Activated CD4-positive, alpha-beta T cell treated with anti-CD3 and anti-CD28 coated beads, Interleukin-2, amount 50 U/mL, for 24 hours (primary cell): ENCODE measurements at places on chromosomes 1 and 21.

- no peak for DNase-seq
Observed at GRCh38 chr1:54982739-54983138, 2.3 kb downstream of the TMEM61 start.

DNA sequence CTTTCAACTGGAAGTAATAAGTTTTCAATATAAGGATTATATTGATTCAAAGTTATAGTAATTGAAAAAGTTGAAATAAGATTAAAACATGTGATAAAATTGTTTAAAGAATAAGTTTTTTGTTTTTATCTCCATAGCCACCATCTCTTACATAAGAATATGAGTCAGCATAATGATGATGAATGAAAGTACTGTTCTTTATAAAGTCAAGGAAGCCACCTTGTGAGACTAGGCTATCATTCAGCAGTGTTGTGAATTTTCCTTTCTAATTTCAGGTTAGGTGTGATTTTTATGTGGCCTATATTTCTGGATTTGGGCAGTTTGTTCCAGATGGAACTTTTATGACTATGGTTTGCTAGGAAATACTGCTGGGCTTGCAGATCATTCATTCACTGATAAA lies 22.4 kb upstream of the ASB17 start:
- no peak for DNase-seq

DNA sequence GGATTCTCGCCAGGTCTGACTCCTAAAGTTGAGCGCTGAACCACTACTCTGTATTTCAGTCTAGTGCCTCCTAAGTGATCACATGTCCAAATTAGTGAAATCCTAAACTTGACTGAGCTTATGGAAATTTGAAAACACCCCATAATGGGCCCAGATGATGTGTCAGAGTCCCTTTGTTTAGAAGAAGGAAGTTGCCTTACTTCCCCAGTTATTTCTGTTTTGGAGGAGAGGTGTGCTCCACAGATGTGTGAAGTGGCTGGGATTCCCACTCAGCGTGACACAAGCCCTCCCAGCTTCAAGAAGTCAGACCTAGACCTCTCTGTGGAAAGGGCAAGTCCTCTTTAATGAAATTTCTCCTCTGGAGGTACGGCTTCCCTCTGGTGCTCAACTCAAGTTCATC lies 188.8 kb downstream of the TTLL7 start:
- no peak for DNase-seq

GRCh38 chr1:238954865-238955264 lies 431.5 kb upstream of the CHRM3 start:
- DNase-seq = no peak

DNA sequence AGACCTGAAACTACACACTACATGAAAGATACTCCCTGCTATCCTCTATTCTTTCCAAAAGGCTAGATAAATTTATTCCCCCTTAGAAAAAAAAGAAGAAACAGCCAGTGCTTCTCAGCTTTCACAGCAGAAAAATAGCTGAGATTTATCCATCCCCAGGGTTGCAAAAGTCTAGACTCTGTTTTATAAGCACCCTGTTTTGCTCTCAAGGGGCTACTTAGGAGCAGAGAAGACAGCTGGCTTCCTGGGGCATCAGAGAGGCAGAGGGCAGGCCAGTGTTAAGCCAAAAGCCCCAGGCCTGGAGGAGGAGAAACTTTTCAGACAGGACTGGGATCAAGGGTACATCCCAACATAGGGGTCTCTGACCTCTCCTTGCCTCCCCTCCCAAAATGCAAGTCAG lies 3.9 kb downstream of the LAMB3 start:
- DNase-seq = no peak

DNA sequence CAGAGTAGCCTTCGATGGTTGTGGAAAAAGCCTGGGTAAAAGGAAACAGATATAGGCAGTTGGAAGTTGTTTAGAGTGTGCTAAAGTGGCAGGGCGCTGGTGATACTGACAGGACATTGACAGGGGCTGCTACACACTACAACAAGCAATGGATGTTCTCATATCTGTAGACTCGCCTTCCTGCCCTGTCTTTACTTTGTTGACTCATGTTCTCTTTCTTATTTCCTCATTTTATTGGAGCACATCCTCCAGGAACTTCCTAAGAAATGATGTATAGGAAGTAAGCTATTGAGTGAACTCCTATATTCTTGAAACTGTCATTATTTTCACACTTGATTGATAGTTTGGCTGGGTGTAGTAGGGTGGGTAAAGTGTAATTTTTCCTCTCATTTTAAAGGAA lies 51.0 kb downstream of the C4BPA start:
- no peak for DNase-seq

DNA sequence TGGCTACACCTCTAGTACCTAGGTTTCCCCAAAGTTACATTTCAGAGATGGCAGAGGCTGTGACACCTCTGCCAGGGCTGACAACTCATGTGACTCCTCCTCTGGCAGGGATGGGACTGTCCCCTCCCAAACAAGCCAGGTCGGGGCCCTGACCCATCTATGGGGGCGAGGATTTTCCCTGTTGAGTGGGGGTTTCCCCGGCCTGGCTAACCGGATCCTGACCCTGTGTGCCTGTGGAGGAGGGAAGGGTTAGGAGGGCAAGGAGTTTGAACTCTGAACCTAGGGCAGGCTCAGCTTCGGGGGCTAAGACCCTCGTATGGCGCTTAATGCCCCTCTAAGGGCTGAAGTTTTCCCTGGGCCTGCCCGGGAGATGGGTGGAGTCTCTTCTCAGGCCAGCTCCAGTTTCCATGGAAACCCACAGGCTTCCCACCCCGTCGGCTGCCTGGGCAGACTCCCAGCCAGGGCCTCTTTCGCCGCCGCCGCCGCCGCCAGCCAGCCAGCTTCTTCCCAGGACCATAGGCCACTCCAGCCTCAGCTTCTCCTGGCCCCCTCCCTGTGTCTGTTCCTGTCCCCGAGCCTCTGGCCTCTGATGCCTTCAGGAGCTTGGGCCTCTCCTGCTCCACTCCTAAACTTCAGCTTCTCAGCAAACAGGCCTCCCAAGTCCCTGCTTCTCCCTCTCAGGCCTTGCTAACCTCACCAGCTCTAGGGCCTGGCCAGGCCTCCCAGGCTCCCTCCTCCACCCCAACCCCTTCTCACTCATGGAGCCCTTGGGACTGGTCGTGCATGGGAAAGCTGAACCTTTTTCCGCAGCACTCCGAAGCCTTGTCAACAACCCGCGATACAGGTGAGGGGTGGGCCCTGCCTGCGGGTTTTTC lies at the start of gene BTBD19:
Gene BTBD19, plus strand, starts transcription at position 461 of the 875 bp plus-strand sequence. Its CDS starts 298 bp downstream, at position 759.
- DNase-seq = peak; percentile 81

GRCh38 chr1:57674801-57675200 lies 250.9 kb upstream of the DAB1 start:
- DNase-seq = no peak

DNA sequence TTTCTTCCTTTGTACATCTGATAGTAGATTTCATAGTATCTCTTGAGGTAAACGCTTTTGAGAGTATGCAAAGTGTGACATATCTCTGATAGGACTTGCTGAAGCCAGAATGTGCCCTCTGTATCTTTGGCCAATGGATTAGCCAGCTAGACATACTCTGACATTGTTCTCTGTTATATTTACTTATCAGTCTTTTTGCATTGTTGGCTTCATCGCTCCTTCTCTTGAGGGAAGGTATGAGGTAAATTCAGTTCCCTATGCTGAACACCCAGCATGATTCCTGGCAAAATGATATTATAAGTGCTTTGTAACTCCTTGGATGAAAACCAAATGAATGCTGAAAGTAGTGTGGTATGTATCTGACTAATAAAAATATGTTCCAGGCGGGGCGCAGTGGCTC lies 163.2 kb upstream of the CACYBP start:
- no peak for DNase-seq

DNA sequence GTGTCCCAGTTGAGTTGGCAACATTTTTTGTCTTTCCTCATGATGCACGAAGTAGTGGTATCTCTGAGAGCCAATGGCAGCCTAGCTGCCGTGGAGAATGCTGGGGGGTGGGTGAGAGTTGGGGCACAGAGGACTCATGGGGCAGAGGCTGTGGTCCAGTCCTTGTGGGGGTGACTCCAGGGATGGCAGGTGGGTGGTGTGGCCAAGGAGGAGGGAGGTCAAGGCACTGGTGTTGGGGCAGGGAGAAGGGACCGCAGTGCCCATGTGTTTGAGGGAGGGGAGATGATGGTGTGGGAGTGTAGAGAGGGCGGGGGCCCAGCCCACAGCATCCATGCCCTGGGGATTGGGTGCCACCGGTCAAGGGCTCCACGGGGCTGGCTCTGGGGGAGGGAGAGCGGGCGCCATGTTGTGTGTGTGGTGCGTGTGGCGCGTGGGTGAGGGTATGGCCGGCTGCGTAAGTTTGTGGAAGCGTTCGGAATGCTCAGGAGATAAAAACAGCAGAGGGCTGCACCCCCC lies 63.5 kb downstream of the PRKCZ start:
- no peak for DNase-seq

GRCh38 chr1:229526695-229527094 lies 18.6 kb upstream of the NUP133 start:
- no peak for DNase-seq

GRCh38 chr1:47991673-47992072 lies 5.5 kb downstream of the TRABD2B start:
- no peak for DNase-seq

- no peak for DNase-seq
Observed at GRCh38 chr1:66373157-66373591, 160.8 kb upstream of the SGIP1 start.

- DNase-seq = no peak
Observed at GRCh38 chr1:201334325-201335173, 42.9 kb downstream of the TNNT2 start.

DNA sequence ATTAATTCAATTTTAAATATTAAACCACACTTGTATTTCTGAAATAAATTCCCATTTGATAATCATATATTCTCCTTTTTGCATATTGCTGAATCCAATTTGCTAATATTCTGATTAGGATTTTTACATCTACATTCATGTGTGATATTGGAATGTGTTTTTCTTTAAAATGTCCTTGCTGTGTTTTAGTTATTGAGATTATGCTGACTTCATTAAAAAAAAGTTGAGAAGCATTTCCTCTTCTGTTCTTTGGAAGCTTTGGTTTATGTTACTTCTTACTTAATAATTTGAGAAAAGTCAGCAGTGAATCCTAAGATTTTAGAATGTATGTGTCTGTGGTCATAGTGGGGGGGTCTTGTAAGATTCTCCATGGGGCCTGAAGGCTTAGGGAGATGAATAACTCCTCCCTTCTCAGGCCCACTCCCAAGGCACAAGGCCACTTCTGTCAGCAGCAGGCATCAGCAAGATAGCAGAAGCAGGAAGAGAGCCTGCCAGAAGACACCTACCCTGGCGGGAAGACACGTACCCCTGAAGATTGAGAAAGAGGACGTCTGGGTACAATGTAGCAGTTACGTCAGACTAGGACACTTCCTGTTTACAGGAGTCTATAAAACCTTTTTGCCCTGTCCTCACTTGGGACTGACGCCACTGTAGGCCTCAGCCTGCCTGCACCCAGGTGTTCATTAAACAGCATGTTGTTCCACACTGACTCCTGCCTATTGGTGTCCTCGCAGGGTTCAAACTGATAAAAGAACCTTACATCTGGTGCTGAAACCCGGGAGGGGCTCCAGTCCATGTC lies 56.9 kb downstream of the ODF2L start:
- DNase-seq = no peak

DNA sequence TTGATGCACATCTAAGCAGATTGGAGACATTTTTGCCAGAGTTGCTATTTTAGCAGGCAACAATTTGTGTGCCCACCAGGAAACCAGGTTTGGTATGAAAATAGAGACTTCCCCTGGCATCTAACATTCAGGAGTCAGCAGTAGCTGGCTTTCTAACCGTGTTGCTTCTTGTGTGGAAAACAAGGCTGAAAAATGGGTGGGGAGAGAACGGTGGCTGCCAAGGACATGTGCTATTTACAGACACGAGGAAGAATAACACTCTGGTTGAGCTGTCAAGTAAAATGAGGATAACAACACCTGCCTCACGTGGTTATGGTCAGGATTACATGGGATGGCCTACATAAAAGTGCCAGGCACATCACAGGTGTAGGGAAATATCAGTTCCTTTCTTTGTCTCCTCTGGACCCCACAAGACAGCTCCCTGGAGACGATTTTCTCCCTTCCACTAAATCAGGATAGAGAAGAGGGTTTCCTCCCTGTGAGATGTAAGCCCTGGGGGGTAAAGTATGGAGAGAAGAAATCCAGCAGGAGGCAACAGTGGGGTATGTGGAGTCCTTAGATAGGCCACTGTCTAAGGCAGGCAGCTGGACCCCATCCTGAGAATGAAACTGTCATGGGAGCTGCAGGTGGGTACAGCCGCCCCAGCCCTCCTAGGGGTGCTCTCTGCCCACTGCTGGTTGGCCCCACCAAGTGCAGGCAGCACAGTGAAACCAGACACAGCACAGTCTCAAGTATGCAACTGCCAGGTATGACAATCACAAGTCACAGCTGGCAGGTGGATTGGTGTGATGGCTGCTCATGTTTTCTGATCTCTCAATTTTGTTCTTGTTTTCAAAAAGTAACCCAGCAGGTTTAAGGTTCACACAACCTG lies 80.3 kb downstream of the TENT5C start:
- DNase-seq = no peak

GRCh38 chr21:32559006-32559610 lies 26.2 kb downstream of the TCP10L start:
- no peak for DNase-seq

DNA sequence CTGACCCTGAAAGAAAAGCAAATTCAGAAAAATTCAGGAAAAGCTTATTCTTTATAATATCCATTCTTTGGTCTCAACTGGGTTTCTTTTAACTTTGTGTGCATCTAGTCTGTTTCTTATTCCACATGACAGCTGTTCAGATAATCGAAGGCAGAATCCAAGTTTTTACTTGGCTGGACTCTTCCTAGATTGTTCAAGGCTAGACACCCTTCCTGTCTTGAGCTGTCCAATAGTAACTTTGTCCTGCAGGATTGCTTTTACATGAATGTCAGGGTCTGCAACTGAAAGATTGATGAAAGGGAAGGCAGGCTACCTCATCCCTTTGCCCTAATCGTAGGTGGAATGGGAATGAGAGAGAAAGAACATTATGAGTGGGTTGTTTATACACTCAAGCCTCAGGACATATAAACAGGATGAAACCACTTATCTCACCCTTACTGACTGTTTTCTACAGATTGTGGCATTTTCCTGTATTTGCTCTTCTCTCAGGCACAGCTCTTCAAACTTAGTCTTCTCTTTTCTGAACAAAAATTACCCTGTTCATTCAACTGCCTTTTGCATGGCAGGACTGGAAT lies 76.9 kb downstream of the LEPR start:
- no peak for DNase-seq

DNA sequence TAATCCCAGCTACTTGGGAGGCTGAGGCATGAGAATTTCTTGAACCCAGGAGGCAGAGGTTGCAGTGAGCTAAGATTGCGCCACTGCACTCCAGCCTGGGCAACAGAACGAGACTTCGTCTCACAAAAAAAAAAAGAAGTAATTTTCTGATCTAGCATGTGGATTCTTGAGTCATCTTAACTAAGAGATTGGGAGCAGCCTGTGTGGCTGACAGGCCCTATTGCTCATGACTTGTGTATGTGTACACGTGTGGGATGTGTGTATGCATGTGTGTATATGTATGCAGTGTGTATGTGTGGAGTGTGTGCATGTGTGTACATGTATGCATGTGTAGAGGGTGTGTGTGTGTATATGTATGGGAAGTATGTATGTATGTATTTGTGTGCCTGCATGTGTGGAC lies 29.5 kb downstream of the DOP1B start:
- DNase-seq = no peak
